Upper lobe of left lung (tissue), 6 donors: ENCODE measurements at places on chromosomes 4 and X. TPM values are rescaled to one million over a fixed set of nuclear protein-coding genes. Genes with fewer than 3 reads are reported as not detected.

Gene APLN
- total RNA-seq = 1.7 TPM

Gene OTUD4
- 41.6 TPM for total RNA-seq

DNA sequence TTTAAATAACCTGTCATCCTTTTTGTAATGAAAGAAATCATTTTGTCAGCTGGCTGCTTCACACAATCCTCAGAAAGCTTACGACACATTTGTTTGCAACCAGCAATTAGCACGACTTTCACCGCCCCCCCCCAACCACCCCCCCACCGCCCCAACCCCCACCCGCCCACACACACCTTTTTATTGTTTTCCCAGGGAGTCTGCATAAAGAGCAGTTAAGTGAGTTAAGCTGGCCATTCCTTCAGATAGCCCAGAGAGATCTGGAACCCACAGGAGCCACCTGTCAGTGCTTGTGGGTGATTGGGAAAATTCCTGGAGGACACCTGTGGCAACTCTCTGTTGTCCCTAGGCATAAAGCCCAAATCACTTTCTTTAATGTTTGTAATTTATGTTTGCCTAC lies 175.7 kb upstream of the FMR1 start:
- H3K4me3 ChIP-seq = no peak overlapping the region
- H3K27me3 ChIP-seq = no peaks in the 10 kb centered on the region
- no peak overlapping the region for H3K27ac ChIP-seq
- no peaks in the 10 kb centered on the region for H3K36me3 ChIP-seq

Gene MFAP3L
- 4.2 TPM for total RNA-seq

DNA sequence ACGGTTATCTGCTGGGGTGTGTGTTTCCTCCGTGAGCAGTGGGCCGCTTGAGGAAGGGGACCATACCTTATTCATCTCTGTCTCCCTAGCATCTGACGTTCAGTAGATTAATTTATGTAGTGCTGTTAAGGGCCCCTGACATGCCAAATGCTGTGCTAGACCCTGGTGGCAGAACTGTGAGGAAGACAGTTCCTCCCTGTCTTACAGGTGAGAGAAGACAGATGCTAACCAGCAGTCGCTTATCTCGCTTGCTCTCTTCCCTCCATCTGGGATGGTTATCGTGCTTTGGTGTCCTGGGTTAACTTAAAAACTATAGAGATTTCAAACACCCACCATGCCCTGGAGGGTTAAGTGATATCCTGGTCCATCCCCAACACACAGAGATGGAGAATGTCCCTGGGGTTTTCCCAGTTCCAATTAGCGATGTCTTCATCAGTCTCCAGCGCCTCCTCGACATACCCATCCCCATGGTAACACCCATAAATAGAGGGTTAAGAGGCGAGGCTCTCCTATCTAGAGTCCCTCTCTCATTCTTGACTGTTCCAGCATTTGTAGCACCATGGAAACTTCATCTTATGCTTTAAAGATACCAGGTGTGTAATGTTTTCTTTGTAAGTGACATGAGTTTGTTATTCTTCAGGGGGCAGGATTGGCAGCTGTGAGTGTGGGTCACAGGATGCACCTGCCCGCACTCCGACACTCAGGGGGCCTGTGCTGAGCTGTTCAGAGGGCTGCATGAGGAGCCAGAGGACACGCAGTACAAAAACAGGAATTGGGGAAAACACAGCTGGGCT lies 135.2 kb downstream of the STK32B start:
- no peak overlapping the region for H3K4me3 ChIP-seq
- no peak overlapping the region for H3K27ac ChIP-seq
- H3K27me3 ChIP-seq = no peaks in the 10 kb centered on the region
- no peaks in the 10 kb centered on the region for H3K4me1 ChIP-seq
- DNase-seq = no peak
- no peaks in the 10 kb centered on the region for H3K36me3 ChIP-seq

DNA sequence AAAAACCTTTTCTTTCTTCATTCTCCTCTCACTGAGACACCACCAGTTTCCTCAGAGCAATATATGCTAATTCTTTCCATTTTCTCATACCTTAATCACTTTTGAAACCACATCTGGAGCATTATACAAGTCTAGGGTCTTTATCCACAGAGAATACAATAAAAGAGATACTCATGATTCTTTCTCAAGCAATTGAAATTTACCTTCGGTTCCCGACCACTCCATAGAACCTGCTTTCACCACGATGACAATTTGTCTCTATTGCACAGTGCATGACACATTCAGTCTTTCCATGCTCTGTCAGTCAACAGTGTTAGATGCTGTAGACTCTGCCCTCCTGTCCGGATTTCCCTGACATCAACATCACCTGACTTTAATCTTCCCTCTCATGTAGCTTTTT lies 409.3 kb upstream of the NWD2 start:
- no peak overlapping the region for H3K27ac ChIP-seq
- no peak overlapping the region for H3K4me3 ChIP-seq
- H3K36me3 ChIP-seq = no peaks in the 10 kb centered on the region
- no peaks in the 10 kb centered on the region for H3K27me3 ChIP-seq
